T-helper 1 cell (primary cell): ENCODE measurements at places on chromosomes 13 and 19.

GRCh38 chr19:47096100-47096704, 17.4 kb downstream of the ZC3H4 start:
- no peak for DNase-seq

- DNase-seq = no peak
Measured at GRCh38 chr13:23557733-23558132, 12.5 kb upstream of the TNFRSF19 start.

- no peak for DNase-seq
Measured at GRCh38 chr13:99053636-99054233, 75.9 kb upstream of the DOCK9 start.

GRCh38 chr13:72314210-72314609, 413.2 kb downstream of the MZT1 start:
- DNase-seq = no peak

DNA sequence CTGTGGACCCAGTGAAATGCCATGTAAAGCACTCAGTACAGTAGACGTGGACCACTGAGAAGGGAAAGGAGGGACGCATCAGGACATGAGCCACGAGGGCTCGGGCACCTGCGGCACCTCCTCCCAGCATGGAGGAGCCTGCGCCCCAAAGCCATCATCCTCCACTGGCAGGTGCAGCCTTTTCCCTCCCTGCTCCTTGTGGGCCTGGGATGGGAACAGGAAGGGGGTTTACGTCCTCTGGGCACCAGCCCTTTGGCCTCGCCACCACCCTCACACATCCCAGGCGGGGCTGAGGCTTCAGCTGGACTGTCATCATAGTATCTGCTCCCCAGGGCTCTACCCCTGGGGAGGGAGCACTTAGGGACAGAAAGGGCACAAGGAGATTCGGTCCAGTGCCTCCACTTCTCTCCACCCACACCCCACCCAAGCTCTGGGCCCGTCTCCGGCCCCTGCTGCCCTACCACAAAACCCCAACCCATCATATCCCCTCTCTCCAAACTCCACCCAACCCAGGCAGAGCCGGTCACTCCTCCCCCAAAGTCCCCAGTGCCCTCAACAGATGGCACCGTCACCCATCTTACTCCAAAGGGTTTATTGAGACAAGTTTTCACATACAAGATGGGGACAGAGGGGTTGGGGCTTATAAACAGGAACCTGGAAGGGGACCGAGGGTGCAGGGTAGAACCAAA, 2.2 kb upstream of the PRKD2 start:
- DNase-seq = no peak

- no peak for DNase-seq
Measured at GRCh38 chr13:113623491-113624234, 34.3 kb downstream of the ATP4B start.

GRCh38 chr13:48979892-48980291, 4.2 kb downstream of the FNDC3A start:
- no peak for DNase-seq

GRCh38 chr13:60363288-60363687, 33.7 kb upstream of the TDRD3 start:
- DNase-seq = no peak

- DNase-seq = no peak
Measured at GRCh38 chr13:70792121-70792520, 683.9 kb upstream of the KLHL1 start.

GRCh38 chr13:33494596-33495204, 209.1 kb upstream of the STARD13 start:
- DNase-seq = peak; percentile 2

DNA sequence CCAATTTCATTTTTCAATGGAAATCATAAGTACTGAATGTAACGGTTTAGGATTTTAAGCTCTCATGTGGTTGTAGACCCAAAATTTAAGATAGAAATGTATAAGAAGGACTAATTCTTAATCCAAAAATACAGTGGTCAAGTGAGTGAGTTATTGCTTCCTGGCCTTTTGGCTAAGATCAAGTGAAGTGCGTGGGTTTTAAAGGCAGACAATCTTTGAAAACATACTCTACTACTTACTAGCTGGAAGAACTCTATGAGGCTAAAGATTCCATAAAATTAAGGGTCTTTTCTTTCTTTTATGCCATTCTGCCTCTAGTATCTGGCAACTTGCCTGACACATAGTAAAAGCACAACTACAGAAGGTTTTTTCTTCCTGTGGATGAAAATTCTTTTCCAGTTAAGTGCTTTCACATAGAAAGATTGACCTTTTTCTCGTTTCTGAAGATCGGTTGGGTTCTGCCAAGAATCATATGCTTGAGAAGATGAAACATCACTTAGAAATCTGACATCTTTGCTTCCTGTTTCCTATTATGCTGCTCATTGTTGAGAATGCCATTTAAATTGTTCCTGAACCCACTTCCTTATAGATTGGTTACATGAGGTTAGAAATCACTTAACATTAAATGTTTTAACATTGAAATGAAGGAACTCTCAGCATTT, 26.4 kb upstream of the SCEL start:
- DNase-seq = no peak

DNA sequence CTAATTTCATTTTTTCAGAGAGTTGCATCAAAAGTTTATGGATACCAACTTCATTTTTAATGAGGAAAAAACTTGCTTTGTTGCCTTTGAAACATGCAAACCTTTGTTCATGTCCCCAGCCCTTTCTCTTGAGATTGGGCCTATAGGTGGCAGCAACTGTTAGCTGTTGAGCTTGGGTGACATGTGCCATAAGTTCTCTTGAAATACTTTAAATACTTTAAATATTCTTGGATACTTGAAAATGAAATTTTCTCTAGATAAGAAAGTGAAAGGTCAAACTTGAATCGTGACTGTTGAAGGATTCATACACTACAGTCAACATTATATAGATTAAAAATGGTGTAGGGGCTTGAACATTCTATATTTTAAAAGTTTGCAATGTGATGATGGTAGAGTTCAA, 294.9 kb downstream of the NDFIP2 start:
- DNase-seq = no peak

GRCh38 chr13:84265257-84265764, 383.0 kb upstream of the SLITRK1 start:
- DNase-seq = no peak
